Left ventricle myocardium superior (tissue), 1 donor: ENCODE measurements at places on chromosomes 5 and 9. TPM values are rescaled to one million over a fixed set of nuclear protein-coding genes. Genes with fewer than 3 reads are reported as not detected.

GRCh38 chr5:126422994-126423788 is at the start of gene GRAMD2B:
TSS of gene GRAMD2B (plus strand) at chr5:126423409. CDS start at chr5:126423607, 198 bp downstream.
- peak; percentile 91 for DNase-seq

DNA sequence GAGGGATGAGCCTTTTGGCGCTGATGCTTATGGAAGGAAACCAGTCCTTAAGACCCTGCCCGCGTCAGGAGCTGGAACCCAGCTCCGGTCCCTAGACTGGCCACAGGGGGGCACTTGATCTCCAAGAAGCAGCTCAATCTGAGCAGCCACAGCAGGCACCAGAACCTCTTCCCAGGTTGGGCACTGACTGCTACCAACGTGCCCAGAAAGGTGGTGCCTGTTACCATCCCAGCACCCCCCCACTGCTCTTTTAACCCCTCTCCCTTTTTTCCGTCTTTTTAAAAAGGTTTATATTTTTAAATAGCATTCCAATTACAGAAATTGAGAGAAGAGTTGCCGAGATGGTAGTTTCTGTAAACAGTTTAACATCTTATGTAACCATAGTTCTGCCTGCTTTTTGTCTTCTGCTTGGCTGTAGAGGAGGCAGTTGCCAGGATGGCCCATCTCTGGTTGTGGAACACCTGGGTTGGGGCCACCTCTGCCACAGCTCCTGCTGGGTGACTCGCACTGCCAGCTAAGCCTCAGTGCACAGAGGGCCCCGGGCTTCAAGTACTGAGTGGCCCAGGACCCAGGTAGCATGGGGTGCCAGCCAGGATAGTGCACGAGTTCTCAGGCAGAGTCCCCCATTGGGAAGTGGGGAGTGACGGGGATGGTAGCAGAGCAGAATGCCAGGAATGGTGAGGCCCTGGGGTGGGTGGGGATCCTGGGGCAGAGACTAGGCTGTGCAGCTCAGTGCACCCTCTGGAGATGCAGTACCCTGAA is 62.8 kb downstream of the PFDN1 start:
- peak; percentile 72 for DNase-seq

NR2F1-AS1 gene
- 0.57 TPM for total RNA-seq

- no peak for DNase-seq
Measured at GRCh38 chr5:138945421-138946240, 70.5 kb upstream of the LRRTM2 start.

GRCh38 chr5:72121052-72121779 is 13.9 kb downstream of the MAP1B start:
- DNase-seq: no peak

GRCh38 chr9:112080831-112081542 is 94.1 kb downstream of the SUSD1 start:
- DNase-seq: no peak

SPINK5 gene
- 0.22 TPM for total RNA-seq

OR1Q1 gene
- total RNA-seq: not detected

DNA sequence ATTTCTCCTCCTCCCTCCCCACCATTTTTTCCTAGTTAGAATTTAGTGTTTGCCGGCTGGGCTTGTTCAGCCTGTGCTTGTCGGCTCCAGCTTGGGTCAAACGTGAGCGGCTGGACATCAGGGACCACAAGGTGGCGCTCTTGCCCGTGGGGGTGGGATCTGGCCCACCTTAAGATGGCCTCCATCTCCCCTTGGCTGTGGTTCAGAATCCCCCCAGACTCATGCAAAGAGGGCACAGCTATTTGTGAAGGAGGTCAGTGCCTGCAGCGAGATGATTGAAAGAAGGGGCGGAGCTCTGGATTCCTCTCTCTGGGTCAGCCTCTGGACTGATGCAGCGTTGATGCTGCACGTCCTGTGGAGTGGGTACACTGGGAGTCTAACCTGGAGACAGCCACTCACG is 283.3 kb upstream of the TUT7 start:
- peak; percentile 42 for DNase-seq

GRCh38 chr5:124736082-124736804 is 10.2 kb downstream of the ZNF608 start:
- no peak for DNase-seq

- no peak for DNase-seq
Measured at GRCh38 chr5:124755565-124755964, 9.1 kb upstream of the ZNF608 start.

CAMLG gene
- total RNA-seq: 17.3 TPM

GRCh38 chr9:93675336-93676150 is 99.2 kb downstream of the PHF2 start:
- peak; percentile 26 for DNase-seq

- no peak for DNase-seq
Measured at GRCh38 chr9:14004110-14004509, 309.8 kb downstream of the NFIB start.

PIP5KL1 gene
- not detected for total RNA-seq

GRCh38 chr9:124504530-124505005 is 2.6 kb downstream of the NR5A1 start:
- DNase-seq: no peak

FBXO4 gene
- total RNA-seq: 3.1 TPM

GRCh38 chr5:38188591-38188990 is 69.8 kb upstream of the EGFLAM start:
- DNase-seq: no peak

DNA sequence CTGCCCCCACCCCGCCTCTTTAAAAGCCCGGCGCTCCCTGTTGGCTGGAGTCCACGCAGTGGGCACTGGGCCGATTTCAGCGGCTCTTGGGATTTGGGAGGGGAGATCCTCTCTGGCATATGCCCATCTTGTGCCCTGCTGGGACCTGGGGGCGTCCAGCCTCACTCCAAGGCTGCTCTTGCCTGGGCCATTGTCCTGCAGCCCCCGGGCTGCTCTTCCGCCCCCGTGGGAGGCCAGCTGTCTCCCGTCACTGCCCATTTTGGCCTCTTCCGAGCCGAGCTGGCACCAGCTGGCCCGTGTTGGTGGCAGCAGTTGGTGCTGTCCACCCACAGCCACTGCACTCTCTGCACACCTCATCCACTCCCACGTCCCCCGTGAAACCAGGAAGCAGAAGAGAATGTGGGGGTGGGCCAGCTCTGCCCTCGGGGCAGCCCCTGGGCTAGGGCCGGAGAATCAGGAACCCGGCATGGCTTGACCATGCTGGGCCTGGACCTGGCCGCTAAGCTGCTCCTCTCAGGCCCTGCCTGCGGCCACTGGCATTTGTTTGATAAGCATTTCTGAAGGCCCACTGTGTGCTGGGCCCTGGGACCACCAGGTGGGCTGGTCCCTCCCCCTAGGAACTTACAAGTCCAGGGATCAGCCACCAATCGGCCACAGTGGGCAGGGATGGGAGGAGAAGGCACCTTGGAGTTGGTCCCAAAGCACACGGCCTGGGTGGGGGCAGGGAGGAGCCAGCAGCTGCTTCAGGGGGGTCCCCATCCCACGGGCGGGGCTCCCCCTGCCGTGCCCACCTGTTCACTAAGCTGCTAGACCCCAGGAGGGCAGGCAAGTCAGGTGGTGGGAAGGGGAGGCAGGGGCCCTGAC is 2.2 kb downstream of the C8G start:
- peak; percentile 43 for DNase-seq

CCL28 gene
- 0.55 TPM for total RNA-seq

GRCh38 chr9:134501761-134502265 is 139.8 kb upstream of the COL5A1 start:
- no peak for DNase-seq

- no peak for DNase-seq
Measured at GRCh38 chr9:122097679-122098315, 4.7 kb upstream of the TTLL11 start.

- DNase-seq: no peak
Measured at GRCh38 chr5:135395451-135395850, 3.6 kb downstream of the MACROH2A1 start.

LURAP1L gene
- total RNA-seq: 2.4 TPM

NDST1 gene
- 57.9 TPM for total RNA-seq

GRCh38 chr5:42636425-42636824 is 120.2 kb upstream of the CCDC152 start:
- DNase-seq: no peak

FOXD4L5 gene
- total RNA-seq: not detected

IL7R gene
- 1.5 TPM for total RNA-seq

DMRT3 gene
- not detected for total RNA-seq

GRCh38 chr5:35089334-35090314 is 41.9 kb upstream of the AGXT2 start:
- DNase-seq: no peak

DNA sequence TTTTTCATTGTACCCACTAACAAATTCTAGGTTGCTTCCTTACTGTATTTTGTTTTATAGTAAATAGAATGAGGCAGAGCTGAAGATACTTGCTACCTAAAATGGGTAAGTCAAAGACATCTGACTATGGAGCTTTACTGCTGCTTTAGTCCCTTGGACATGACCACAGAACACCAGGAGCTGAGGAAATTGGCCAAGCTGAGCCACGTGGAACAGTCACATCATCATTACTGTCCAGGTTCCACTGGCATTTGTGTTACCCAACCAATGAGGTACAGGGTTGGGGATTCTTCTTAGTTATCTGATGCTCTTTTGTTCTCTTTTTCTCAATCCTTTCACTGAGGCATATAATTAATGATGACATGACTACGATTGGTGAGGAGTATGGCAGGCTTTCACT is 47.1 kb downstream of the SSBP2 start:
- no peak for DNase-seq

GRCh38 chr5:160289721-160290120 is 22.6 kb downstream of the CCNJL start:
- no peak for DNase-seq

DNA sequence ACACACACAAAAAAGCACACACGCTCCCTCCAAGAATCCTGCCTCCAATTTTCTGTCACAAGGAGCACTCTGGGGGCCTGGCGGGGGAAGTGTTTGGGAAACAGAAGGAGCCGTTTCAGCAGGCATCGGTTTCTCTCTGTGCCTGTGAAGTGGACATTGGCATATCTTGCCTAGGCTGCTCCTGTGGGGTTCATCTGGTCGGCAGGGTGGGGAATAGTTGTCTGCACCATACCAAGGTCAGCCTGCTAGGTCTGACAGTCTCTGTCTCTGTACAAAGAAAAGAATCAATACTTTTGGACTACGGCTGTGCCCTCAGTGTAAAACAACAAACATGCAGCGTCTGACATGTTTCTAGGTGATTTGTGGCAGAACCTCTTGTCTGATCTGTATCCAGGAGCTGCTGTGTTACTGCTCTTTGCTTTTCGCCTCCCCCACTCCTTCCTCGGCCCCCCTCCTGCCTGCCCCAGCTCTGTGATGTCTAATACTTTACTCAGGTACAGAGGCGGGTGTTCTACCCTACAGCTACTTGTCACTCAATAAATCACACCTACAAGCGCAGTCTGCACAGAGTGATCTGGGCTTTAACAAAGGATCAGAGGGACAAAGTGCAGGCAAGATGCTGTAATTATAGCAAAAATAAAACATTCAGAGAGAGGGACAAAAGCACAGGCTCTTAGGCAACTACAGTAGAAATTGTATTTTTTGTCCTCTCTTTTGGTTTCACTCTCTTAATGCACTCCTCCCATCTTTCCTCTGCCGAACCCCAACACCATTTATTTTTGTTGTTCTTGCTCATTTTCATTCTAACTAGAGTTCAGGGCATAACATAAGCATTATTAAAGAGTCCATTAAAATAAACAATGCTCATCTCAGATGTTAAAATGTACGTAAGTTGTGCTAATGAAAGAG is 216.7 kb downstream of the BNC2 start:
- DNase-seq: no peak

PCDHB14 gene
- total RNA-seq: 2.5 TPM

GRCh38 chr5:15993919-15994318 is 185.7 kb downstream of the MARCHF11 start:
- no peak for DNase-seq

C9orf153 gene
- 0.42 TPM for total RNA-seq

DNA sequence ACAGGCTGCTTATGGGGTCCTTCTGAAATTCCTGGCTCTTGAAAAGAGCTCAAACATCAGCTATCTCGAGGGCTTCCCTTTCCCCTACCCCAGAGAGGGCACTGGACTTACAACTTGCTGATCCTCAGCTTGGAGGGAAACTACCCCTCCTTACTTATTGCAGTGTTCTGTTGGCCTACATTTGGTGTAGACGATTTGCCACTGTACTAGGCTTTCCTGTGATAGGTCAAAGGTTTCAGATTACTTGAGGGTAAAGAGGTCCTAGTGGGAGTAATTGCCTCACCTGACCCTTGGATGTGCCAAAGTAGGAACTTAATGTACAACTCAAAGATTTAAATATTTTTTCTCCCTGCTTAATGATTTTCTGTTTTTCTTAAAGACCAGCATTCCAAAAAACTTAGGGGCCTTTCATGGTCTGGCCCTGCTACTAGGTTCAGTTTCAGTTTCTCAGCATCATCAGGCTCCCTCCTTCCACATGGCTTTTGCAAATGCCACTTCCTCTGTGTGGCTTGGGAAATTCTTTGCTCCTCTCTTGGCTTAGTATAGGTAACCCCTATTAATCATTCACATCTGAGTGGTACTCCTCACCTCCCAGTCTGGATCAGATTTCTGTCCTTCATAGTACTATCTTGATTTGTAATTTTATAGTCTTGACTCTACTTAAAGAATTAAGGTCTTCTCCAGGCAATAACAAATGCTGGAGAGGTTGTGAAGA is 32.4 kb downstream of the CYSTM1 start:
- DNase-seq: no peak

PCAT7 gene
- not detected for total RNA-seq

DNA sequence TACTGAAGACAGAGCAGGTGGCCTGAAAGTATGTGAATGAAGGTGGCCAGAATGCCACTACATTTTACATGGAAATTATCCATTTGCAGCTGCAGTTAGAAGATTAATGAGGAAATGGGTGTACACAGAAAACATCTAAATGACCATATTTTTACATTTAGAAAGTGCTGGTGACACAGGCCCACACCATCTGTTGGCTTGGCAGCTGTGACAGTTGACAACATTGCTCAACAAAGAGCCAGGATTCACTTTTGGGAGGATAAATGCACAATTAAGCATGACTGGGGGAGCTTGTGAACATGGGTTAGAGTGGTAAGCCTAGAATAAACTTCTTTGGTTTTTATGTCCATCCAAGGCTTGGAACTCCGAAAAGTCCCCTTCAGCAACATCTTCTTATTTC is 360.5 kb downstream of the KCTD16 start:
- DNase-seq: no peak

LYRM7 gene
- total RNA-seq: 34.9 TPM
